Activated CD4-positive, alpha-beta T cell treated with anti-CD3 and anti-CD28 coated beads for 48 hours (primary cell): ENCODE measurements at places on chromosomes 4 and X.

DNA sequence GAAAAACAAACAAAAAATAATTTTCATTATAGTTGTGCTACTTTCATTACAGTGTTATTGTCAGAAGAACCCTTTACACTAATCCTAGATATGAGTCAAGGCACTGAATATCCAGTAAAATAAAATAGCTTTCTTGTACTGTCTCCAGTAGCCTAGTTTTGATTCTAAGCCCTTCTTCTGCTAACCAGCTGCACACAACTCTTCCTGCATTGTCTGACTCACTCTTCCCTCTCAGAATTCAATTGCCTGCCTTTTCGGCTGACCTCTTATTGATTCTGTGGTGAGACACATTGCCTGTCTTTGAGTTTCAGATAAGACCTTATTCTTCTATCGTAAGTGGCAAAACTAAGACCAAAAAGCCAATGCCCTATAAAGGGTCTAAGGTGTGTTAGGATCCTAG lies 26.7 kb upstream of the PCDH18 start:
- DNase-seq: no peak

DNA sequence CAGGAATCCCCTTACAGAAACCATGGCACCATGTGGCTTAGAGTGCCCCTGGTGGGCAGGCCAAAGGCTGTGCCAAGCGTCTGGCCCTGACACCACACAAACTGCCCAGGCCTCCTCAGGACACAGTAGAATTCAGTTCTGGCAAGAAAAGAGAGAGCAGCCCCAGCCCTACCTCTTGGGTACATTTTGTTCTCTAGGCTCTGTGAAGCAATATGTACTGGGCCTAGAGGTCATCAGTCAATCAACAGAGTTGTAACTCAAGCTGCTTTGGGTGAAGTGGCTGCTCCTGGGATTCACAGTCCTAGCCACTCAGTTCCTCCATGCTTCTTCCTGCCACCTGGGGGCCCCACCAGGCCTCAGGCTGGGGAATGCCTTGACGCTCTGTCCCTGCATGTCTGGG lies 158.1 kb upstream of the MAMLD1 start:
- no peak for DNase-seq

DNA sequence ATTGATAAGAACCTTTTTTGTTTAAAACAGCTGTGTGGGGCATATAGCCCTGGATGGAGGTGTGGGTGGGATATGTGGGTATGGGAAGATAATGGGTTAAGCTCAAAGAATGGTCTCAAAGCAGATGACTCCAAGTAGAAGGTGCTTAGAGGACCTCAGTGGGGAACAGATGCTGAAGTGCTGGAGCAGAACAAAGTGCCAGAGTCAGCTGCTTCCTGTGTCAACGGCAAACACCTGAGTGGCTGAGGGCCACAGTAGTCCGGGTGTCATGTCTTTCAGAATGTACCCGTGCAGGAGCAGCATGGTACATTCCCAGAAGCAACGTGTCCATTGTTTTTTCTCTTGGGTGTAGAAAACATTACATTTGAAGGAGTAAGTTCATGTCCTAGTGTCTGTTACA lies 210.6 kb downstream of the CCNG2 start:
- no peak for DNase-seq

DNA sequence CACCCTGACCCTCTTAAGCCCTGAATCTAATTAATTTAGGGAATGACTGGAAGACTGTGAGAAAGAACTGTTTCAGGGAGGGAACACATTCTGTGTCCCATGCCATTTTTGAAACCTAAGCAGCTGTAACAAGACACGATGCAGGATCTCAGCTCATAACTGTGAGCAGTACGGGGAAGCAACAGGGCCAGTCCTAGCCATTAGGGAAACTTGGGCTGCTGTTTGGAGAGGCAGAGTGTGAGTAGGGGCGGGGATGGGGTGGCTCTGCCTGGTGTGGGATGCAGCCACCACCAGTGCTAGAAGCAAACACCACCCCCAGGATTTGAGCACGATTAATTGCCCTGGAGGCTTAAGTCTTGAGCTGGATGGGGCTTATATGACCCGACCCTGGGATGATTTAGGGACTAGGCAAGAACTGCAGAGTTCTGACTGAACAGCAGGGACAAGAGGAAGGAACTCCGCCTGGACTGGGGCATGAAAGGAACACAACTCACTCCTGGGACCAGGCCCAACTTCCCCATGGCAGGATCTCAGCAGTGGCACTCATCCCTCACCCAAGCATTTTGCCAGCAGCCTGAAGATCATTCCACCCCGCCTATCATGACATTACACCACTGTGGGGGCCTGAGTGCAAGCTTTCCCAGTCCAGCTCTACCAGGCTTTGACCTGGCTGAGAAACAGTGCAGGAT lies 43.1 kb downstream of the ATRX start:
- DNase-seq: no peak

- no peak for DNase-seq
Measured at GRCh38 chr4:163744861-163745260, 250.4 kb downstream of the TMA16 start.

GRCh38 chrX:46841346-46841745 lies 4.5 kb downstream of the RP2 start:
- DNase-seq: no peak

GRCh38 chrX:119516157-119516702 lies 48.0 kb downstream of the SLC25A5 start:
- DNase-seq: peak; percentile 38

DNA sequence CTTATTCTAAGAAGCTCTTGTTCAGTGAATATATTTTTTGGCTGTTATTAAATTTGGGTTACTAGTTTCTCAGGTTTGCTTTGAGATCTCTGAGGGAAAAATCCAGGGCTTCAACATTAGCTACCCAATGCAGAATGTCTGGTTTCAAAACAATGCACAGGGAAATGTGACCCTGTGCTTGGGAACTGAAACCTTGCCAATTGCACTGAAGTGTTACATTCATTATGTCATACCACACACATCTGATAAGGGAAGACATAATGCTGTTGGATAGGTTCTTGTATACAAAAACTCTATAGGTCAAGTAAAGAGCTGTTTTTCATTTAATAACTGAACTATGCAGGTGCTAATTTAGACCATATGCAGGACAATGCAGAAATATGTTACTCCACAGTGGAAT lies 345.3 kb upstream of the BMP3 start:
- DNase-seq: no peak

GRCh38 chrX:23732704-23733103 lies 10.4 kb downstream of the ACOT9 start:
- no peak for DNase-seq

GRCh38 chr4:91829531-91829930 lies 474.2 kb upstream of the GRID2 start:
- no peak for DNase-seq

GRCh38 chr4:47031011-47031678 lies at the start of gene GABRB1:
Gene GABRB1 (plus strand): TSS chr4:47031567.
- DNase-seq: peak; percentile 11

DNA sequence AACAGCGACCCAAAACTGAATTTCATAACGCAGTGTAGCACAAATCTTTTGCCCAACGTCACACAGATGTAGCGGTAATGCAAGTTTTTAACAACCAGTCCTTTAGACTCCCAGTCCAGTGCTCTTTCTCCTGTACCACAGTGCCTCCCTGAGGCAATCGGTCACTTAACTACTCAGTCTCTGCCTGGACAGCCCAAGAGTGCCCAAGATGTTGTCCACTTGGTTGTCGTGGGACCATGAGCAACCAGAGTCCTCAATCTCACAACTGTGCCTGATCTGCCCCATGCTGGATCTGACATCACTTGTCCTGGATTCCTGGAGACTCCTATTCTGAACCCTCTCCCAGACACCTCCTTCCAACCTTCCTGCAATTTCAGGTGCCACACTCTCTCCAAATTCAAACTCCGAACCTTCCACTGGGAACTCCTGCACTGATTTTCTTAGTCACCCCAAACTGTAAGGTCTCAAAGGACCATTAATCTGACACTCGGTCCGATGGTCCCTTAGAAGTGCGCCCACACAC lies 702 bp downstream of the MMGT1 start:
- no peak for DNase-seq

- DNase-seq: peak; percentile 2
Measured at GRCh38 chrX:12007881-12008280, 130.4 kb upstream of the FRMPD4 start.

DNA sequence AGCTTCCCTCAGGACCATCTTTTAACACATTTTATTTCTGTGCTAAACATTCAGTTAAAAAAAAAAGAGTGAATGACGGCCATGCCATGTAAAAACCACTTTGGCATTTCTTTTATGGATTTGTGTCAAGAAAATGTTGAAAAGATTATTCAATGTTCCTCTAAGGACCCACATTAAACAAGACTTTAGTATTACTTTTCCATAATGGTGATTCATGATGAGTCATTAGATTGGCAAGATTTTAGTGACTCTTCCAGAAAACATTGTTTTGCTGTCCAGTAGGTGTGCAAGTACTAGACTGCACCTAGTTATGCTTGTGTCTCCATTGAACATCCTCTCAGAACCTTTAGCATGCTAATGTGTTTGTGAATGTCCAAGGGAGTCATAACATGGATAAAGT lies 748.6 kb downstream of the STPG2 start:
- DNase-seq: no peak

- DNase-seq: no peak
Measured at GRCh38 chr4:27828843-27829242, 968.2 kb downstream of the STIM2 start.

GRCh38 chr4:145868637-145869409 lies 69.8 kb downstream of the ZNF827 start:
- no peak for DNase-seq

DNA sequence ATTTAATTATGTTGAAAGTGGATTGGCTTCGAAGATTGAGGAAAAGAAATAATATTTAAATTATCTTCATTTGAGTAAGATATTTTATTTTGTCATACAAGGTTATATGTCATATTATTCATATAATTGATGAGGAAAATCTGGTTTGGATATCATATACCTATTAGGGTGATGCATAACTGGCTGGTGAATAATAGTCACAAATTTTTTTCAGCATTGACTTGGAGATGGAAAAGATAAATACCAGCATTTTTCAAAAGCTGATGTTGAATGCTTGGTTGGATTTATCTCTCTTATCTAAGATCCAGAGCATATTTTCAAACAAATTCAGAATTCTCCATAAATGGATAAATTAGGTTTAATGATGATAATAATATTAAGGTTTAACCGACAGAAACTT lies 93.5 kb upstream of the SLIT2 start:
- DNase-seq: no peak

DNA sequence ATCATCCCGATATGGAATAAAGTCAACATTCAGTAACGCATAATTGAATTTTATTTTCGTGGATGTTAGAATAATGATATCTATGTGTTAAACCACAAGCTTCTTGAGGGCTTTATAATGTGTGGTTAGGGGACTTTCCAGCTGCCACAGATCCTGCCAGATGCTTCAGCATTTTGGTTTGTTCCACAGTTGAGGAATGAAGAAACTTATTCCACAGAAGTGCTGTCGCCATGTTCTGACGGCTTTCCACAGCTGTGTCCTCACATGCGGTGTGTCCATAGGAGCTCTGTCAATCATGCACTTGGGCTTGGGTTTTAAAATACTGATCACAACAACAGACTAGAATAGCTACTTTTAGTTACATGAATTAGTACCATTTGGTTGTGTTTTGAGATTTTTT lies 411.9 kb downstream of the TRIML1 start:
- DNase-seq: no peak

DNA sequence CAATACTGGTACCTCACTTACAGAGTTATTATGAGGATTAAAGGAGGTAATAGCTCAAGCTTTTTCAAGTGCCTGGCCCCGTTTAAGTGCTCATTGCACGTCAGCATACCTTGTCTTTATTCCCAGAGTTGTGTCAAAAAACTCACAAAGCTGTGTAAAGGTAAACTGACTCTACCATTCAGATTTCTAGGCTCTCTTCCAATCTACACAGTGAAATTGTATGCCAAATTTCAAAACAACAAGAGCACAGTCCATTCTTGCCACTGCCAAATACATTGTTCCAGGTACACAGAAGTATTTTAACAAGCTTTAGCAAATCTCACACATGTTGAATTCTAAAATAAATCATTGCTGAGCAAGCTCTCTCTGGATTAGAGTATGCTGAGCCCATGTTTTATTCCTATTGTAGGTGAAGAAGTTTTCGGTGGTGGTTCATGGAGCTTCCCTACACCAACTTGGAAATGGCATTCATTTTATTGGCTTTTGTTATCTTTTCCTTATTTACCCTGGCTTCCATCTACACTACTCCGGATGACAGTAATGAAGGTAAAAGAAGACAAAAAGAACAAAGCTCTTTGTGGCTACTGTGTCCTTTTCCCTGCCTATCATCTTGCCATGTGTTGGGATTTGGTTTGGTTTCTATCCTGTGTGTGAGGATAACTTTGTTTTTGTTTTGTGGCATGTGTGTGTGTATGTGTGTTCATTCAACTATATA lies 16.2 kb downstream of the SMIM31 start:
- DNase-seq: no peak

- DNase-seq: no peak
Measured at GRCh38 chr4:154433543-154433942, 58.1 kb downstream of the DCHS2 start.

DNA sequence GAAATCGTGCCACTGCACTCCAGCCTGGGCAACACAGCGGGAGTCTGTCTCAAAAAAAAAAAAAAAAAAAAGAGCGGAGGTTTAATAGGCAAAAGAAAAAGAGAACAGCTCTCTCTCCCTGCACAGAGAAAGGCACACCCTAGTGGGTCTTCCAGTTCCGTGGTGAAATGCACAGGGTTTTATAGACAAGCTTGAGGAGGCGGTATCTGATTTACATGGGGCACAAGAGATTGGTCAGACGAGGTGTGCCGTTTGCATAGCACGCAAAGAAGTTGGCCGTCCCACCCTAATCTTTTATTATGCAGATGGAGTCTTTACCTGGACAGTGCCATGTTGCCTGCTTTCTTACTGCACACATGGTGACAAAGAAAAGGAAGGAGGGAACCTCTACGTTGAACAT lies 33.5 kb upstream of the REST start:
- DNase-seq: no peak

- peak; percentile 32 for DNase-seq
Measured at GRCh38 chr4:148735432-148736155, 293.4 kb upstream of the NR3C2 start.

- peak; percentile 84 for DNase-seq
Measured at GRCh38 chrX:107776649-107777535, 641 bp upstream of the NCBP2L start.

GRCh38 chr4:80074651-80075050 lies 1.6 kb upstream of the ANTXR2 start:
- DNase-seq: no peak

DNA sequence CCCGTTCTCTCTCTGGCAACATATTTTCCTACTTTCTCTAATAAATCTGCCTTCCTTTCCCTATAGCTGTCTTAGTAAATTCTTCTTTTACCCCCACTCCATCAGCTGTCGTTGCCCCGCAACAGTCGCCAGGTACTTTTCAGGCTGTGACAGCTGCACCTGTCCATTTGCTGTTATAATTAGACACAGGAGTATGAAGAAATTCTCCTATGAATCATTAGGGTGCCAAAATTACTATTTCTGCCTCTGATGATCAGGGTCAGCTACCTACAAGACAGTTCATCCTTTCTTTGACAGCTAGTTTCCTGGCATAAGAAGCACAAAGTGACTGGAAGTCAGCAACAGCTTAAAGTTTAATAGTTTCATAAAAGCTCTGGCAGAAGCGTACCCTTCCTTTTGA lies 19.5 kb upstream of the GALNTL6 start:
- no peak for DNase-seq
